ENCODE measurements at places on chromosomes 6 and 20.
A peak's percentile ranks its signal among the peaks of the same experiment; 100 is the strongest.

- no peak for DNase-seq
Observed at GRCh38 chr20:9517297-9518162, 3.1 kb downstream of the LAMP5 start.

DNA sequence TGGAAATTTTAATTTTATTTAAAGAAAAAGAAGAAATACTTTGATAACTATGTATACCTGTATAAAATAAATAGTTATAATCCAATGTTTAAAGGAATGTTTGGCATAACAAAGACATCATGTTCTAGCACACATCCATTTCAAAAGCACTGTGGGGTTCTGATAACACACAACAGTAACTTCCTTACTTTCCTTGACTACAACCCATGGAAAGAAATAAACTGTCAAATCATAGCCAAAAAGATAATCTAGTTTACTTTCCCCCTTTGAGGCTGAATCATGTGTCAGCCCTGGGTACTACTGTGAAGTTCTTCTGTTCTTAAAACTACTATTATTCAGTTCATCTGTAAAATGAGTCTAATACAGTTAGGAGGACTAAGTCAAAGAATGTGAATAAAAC lies 61.4 kb upstream of the PKIB start:
- DNase-seq: no peak

DNA sequence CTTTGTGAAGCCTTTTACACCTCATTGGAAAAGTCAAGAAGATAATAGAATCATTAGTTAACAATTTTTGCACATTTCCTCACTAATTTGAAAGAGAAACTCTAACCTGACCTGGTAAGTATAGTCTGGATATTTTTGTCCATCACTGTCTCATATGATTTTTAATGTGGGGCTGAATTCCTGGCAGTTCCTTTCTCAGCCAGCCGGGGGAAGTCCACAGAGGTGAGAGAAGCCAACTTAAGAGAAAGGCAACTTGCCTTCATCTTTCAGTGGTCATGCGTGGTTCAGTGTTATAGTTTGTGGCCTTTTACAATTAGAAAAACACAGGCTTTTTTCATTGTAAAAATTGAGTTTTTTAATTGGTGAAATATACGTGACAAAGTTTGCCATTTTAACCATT lies 80.6 kb downstream of the CDYL start:
- DNase-seq: no peak

- DNase-seq: no peak
Observed at GRCh38 chr6:100175814-100176310, 181.8 kb upstream of the MCHR2 start.

GRCh38 chr6:5359417-5359816 lies 98.1 kb downstream of the FARS2 start:
- DNase-seq: no peak

DNA sequence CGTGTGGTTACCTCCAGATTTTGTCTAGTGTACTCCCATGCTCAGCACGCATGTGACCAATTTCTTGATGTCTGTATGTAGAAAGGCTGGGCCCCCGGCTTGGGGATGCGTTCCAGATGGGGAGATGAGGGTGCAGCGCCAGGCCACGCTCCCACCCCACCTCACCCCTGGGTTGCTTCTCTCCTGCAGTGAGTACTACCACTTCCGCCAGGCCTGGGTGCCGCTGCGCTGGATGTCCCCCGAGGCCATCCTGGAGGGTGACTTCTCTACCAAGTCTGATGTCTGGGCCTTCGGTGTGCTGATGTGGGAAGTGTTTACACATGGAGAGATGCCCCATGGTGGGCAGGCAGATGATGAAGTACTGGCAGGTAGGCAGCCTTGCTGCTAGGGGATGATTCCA lies 11.5 kb upstream of the SRF start:
- DNase-seq: no peak

DNA sequence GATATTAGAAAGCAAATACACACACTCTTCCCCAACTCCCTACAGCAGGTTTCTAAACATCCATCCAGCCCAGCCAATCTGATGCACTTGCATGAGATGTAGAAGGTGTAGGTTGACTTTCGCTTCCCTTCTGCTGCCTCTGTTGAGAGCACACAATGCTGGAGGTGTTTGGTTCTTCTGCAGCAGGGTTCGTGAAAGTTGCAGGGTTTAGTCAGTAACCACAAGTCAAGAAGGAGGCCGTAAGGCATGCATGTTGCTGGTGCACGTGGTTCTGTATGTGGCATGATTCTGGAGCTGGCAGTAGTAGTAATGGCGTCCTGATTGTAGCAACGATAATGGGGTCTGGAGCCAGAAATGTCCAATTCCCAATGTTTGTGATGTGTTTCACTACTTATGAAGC lies 53.0 kb downstream of the DEK start:
- no peak for DNase-seq

GRCh38 chr20:60262967-60263603 lies 304.9 kb downstream of the CDH26 start:
- DNase-seq: peak; percentile 20

Data from left colon (tissue), 2 donors.